ENCODE measurements at places on chromosomes 5 and 9. TPM values are rescaled to one million over a fixed set of nuclear protein-coding genes. Genes with fewer than 3 reads are reported as not detected.

- H3K4me3 ChIP-seq, result no peak overlapping the region
- no peaks in the 10 kb centered on the region for H3K36me3 ChIP-seq
- H3K27me3 ChIP-seq, result peaks cover 6% of the 10 kb centered on the region
These were observed 104.7 kb downstream of the EFNA5 start for GRCh38 chr5:107565791-107566767.

DNA sequence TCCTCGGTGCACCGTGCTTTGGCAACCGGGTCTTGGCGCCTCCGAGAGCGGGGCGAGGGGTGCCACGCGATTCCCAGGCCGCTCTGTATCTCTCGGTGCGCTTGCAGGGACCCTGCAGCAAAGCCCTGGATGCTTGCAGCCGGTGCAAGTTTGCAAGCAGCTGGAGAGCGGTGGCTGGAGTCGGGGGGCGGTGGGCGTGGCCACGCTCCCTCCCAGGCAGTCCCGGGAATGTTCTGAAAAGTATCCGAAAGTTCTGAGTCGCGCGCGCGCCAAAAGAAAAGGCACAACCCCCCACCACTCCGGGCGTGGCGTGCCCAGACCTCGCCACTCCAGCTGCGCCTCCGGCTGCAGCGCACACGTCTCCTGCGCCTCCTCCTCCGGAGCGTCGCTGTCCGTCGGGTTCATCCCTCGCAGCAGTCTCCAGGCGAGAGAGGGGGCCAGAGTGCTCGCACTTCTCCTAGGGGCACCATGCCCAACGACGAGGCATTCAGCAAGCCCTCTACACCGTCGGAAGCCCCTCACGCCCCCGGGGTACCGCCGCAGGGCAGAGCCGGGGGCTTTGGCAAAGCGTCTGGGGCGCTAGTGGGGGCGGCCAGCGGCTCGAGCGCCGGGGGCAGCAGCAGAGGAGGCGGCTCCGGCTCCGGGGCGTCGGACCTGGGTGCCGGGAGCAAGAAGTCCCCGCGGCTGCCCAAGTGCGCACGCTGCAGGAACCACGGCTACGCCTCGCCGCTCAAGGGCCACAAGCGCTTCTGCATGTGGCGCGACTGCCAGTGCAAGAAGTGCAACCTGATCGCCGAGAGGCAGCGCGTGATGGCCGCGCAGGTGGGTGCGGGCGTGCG lies at the start of gene DMRT1:
TSS of gene DMRT1 (plus strand) at position 327 of the 839 bp plus-strand sequence. CDS start at position 469, 142 bp downstream.
- no peaks in the 10 kb centered on the region for H3K4me1 ChIP-seq
- peaks cover 3% of the 10 kb centered on the region for H3K36me3 ChIP-seq
- no peak within 1 kb of the TSS for H3K4me3 ChIP-seq
- no peak within 1 kb of the TSS for H3K27ac ChIP-seq
- no peak for DNase-seq

DNA sequence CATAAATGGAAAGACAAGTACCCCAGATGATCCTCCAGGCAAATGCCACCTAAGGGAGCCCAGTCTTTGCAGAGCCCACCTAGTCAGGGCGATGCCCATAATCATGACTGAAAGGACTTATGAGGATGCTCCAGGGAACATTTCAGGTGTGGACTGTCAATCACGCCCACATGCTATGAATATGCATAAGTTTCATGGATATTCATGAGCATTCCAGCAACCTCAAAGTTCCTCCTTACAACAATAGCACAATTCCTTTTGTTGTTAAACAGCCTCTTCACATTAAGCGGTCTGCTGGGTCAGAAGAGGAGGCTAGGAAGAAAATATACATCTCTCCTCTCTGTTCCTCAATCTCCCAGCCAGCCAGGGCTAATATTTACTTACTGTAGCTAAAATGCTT lies 161.6 kb downstream of the C5orf15 start:
- H3K36me3 ChIP-seq, result no peaks in the 10 kb centered on the region
- no peak overlapping the region for H3K27ac ChIP-seq
- H3K27me3 ChIP-seq, result no peaks in the 10 kb centered on the region

DNA sequence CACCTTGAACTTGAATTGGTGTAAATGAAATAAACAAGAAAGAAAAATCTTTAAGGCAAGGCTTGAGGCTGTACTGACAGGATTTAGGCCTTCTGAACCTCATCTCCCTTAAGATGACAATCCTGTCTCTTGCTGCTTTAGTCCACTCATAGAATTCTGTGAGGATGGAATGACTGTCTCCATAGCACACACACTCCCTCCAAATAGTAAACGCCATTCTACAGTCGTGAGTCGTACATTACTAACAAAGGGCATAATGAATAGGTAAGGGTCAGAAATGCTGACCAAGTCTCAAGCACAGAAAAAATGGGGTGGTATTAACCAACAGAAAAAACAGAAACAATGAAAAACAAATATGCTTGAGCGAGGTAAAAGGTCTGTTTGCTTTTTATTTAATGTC lies 71.8 kb upstream of the SIMC1 start:
- DNase-seq, result no peak
- H3K27me3 ChIP-seq, result peaks cover 8% of the 10 kb centered on the region
- no peaks in the 10 kb centered on the region for H3K36me3 ChIP-seq
- H3K27ac ChIP-seq, result no peak overlapping the region
- H3K4me3 ChIP-seq, result no peak overlapping the region

DNA sequence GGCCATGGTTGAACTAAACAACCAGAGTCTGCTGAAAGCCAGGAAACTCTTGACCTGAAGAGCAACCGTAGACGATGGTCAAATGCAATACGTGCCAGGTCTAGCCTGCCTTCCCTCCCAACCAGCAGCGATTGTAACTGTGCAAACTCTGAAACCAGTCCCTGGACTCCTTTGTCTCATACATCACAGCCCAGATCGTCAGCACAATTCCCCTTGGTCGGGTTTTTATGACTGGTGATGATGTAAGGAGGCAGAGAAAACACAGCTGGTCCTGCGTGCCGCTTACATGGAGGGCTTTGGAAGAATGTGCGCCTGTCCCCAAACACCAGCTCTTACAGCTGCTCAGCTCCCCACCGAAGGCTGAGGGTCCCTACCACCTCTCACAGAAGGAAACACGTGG lies 24.6 kb downstream of the SMIM23 start:
- H3K27me3 ChIP-seq, result peaks cover 17% of the 10 kb centered on the region
- peaks cover 4% of the 10 kb centered on the region for H3K4me1 ChIP-seq
- no peak overlapping the region for H3K4me3 ChIP-seq
- DNase-seq, result no peak
- no peak overlapping the region for H3K27ac ChIP-seq
- no peaks in the 10 kb centered on the region for H3K36me3 ChIP-seq

DNA sequence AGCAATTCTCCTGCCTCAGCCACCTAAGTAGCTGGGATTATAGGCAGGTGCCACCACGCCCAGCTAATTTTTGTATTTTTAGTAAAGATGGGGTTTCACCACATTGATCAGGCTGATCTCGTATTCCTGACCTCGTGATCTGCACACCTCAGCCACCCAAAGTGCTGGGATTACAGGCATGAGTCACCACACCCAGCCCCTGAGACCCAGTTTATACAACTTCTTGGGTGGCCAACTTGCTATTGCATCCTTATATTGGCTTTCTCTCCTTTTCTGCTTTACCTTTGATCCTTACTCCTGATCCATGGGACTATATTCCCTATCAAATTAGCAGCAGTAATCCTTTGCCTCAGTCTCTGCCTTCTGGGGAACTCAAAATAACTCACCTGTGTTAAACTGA lies 659.1 kb downstream of the PRELID2 start:
- H3K4me1 ChIP-seq, result no peaks in the 10 kb centered on the region
- no peak for DNase-seq
- H3K27ac ChIP-seq, result no peak overlapping the region

GRCh38 chr5:87410931-87411330 lies 1.8 kb downstream of the CCNH start:
- DNase-seq, result no peak
- H3K36me3 ChIP-seq, result peaks cover 38% of the 10 kb centered on the region
- H3K27me3 ChIP-seq, result peaks cover 8% of the 10 kb centered on the region

DNA sequence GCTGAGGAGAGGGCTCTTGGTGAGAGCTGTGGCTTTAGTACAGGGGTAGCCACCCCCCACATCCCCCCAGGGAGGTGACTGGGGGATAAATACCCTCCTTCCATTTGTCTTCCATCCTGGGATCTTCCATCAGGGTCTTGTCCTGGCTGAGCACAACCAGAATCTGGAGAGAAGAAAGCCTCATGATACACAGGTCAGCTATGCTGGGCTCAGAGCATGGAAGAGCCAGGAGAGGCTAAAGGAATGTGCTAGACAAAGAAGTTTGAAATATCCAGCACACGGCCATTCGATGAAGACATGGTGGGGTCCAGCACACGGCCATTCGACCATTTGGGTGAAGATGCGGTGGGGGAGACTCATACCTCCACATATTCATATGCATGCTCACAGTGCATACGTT lies 30.0 kb downstream of the ROPN1L start:
- no peaks in the 10 kb centered on the region for H3K4me1 ChIP-seq
- H3K4me3 ChIP-seq, result no peak overlapping the region
- H3K27me3 ChIP-seq, result no peaks in the 10 kb centered on the region
- DNase-seq, result no peak
- no peak overlapping the region for H3K27ac ChIP-seq

DNA sequence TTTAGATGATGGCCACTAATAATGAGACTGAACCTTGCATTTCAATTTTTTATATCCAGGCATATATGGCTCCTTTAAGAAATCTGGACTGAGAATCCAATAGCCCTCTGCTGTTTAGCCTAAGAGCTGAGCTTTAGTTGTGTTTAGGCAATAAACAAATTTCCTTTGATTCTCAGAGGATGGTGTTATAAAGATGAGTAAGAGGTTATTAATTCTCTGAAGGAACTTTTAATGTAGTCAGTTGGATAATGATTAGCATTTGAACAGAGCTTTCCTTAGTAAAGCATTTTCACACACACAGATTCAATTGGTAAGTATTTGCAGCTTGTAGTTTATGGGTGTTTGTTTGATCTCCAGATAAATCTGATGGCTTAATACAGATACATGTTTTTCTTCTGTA lies 149.6 kb downstream of the PRR16 start:
- H3K4me3 ChIP-seq, result no peak overlapping the region
- no peaks in the 10 kb centered on the region for H3K36me3 ChIP-seq
- no peaks in the 10 kb centered on the region for H3K27me3 ChIP-seq
- no peak for DNase-seq
- H3K27ac ChIP-seq, result no peak overlapping the region
- no peaks in the 10 kb centered on the region for H3K4me1 ChIP-seq

- no peak for DNase-seq
- H3K4me1 ChIP-seq, result no peaks in the 10 kb centered on the region
- no peak overlapping the region for H3K27ac ChIP-seq
- no peak overlapping the region for H3K4me3 ChIP-seq
These were observed 14.9 kb downstream of the SPAAR start for GRCh38 chr9:35923927-35924763.

- no peaks in the 10 kb centered on the region for H3K27me3 ChIP-seq
- no peaks in the 10 kb centered on the region for H3K4me1 ChIP-seq
- no peak for DNase-seq
- H3K27ac ChIP-seq, result no peak overlapping the region
- H3K4me3 ChIP-seq, result no peak overlapping the region
- no peaks in the 10 kb centered on the region for H3K36me3 ChIP-seq
These were observed 748.5 kb upstream of the CDH10 start for GRCh38 chr5:25393256-25393655.

- no peak overlapping the region for H3K27ac ChIP-seq
- no peak for DNase-seq
- no peaks in the 10 kb centered on the region for H3K36me3 ChIP-seq
- H3K4me3 ChIP-seq, result no peak overlapping the region
- H3K4me1 ChIP-seq, result no peaks in the 10 kb centered on the region
These were observed 287.7 kb upstream of the DAP start for GRCh38 chr5:11048760-11049159.

DNA sequence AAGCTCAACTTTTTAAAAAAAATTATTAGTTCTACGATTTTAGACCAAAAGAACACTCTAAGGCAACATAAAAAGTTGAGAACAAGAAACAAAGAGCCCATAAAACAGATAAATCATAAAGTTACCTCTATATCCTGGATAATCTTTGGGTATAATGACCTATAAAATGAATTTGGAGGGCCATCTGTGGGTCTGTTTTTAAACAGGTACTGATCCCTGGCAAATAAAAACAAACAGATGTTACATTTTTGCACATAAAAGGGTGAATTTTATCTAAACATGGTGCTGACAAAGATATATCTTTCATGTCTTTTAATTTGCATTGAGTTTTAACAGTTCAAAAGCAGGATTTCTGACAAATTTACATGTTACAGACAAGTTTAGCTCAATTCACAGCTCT lies 107.6 kb downstream of the FBXW11 start:
- no peak overlapping the region for H3K27ac ChIP-seq
- H3K36me3 ChIP-seq, result peaks cover 15% of the 10 kb centered on the region
- H3K27me3 ChIP-seq, result no peaks in the 10 kb centered on the region
- H3K4me1 ChIP-seq, result peaks cover 48% of the 10 kb centered on the region
- no peak for DNase-seq

GRCh38 chr5:60340965-60341471 lies 358.9 kb downstream of the DEPDC1B start:
- H3K4me1 ChIP-seq, result no peaks in the 10 kb centered on the region
- H3K27me3 ChIP-seq, result no peaks in the 10 kb centered on the region
- H3K36me3 ChIP-seq, result no peaks in the 10 kb centered on the region
- no peak overlapping the region for H3K4me3 ChIP-seq
- DNase-seq, result no peak

- peaks cover 2% of the 10 kb centered on the region for H3K27me3 ChIP-seq
- no peaks in the 10 kb centered on the region for H3K36me3 ChIP-seq
- H3K4me1 ChIP-seq, result no peaks in the 10 kb centered on the region
- no peak for DNase-seq
- no peak overlapping the region for H3K27ac ChIP-seq
- no peak overlapping the region for H3K4me3 ChIP-seq
These were observed 135.1 kb upstream of the ERCC6L2 start for GRCh38 chr9:95740217-95741004.

CCNO gene
- not detected for polyA plus RNA-seq

APBA1 gene
- not detected for polyA plus RNA-seq

Data from immature natural killer cell (primary cell).